ENCODE measurements at places on chromosomes 7 and 10. TPM values are rescaled to one million over a fixed set of nuclear protein-coding genes. Genes with fewer than 3 reads are reported as not detected.

The ANKRD1 gene
- not detected for total RNA-seq

GRCh38 chr7:142862351-142862750, 7.5 kb downstream of the EPHB6 start:
- no peak for DNase-seq

The GRID1 gene
- total RNA-seq = not detected

GRCh38 chr10:62960416-62960815, 144.2 kb upstream of the EGR2 start:
- DNase-seq = no peak

DNA sequence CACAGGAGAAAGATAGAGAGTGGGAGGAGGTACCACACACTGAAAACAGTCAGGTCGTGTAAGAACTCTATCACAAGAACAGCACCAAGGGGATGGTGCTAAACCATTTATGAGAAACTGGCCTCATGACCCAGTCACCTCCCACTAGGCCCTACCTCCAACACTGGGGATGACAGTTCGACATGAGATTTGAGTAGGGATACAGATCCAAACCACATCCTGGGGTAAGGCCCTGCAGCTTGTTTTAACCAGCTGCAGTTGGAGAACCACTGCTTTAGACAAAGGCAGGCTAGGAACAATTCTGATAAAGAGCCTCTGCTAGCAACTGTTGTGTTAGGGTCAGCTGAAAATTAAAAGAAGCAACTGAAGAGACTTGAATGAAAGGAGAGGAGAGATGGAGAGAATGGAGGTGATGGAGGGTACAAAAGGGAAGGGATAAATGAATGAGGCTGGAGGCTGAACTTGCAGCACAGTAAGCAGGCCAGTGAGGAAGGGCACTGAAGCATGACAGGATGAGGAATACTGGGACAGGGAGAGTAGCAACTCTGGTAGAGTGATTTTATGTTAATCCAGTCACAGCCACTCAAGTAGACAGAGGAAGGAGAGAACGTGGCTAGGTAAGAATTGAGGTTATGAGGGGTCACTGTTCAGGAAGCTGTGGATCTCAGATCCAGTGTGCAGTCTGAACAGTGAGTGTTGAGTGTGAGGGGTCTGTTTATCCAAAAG, 23.6 kb downstream of the MEST start:
- DNase-seq = no peak

- DNase-seq = peak; percentile 58
Measured at GRCh38 chr10:119575506-119575905, 21.3 kb downstream of the TIAL1 start.

GRCh38 chr10:121025731-121026130, 174.6 kb downstream of the WDR11 start:
- DNase-seq = no peak

DNA sequence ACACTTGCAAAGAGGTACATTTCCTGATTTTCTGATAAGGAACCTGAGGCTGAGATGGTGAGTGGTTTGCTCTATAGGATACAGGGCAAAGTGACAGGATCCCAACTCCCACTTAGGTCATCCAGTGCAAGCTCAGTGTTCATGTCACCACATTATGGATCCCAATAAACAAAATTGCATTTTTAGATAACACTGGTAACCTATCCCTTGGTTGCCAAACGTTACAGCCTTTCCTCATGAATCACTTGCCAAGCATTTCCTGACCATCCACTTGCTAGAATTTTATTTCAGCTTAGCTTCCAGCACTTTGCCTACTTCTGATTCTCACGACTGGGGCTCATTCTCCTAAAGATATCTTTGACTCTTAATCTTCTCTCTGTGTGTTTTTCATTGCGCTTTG, 131.4 kb upstream of the ODAD2 start:
- DNase-seq = no peak

The EN2 gene
- not detected for total RNA-seq

The GJC3 gene
- 0.20 TPM for total RNA-seq

All from CD8-positive, alpha-beta memory T cell (primary cell).